ENCODE measurements at places on chromosomes 5 and 9.
A peak's percentile ranks its signal among the peaks of the same experiment; 100 is the strongest.

GRCh38 chr9:116605904-116606341 is 81.2 kb upstream of the TRIM32 start:
- peak; percentile 79 for DNase-seq

GRCh38 chr5:139699351-139699750 is 51.2 kb downstream of the CXXC5 start:
- DNase-seq, result no peak

- DNase-seq, result no peak
Observed at GRCh38 chr5:56326116-56326515, 93.0 kb upstream of the ANKRD55 start.

DNA sequence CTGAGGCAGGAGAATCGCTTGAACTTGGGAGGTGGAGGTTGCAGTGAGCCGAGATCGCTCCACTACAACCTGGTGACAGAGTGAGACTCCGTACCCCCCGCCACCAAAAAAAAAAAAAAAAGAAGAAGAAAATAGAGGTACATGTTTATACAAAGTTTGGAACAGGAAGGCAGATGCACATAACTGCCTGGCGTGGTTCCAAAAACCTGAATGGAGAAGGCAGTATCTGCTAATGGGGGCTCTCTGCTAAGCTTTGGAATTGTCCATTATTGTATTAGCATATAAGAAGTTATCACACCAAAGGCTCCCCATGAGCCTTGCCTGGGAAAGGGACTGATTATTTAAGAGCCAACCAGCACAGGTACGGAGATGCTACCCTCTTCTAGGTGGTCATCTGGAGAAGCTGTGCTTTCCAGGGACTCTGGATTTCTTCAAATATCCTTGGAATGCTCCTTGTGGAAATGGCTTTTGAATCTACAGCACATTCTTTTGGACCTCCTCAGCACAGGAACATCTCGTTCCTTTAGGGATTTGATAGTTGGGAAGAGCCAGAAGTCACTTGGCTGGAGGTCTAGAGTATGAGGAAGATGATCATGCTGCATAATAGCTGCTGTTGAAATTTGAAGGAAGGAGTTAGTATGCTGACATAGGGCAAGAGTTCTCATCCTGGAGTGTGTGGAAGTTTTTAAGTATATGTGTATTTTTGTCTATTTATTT is 42.5 kb upstream of the ABCA1 start:
- DNase-seq, result no peak

DNA sequence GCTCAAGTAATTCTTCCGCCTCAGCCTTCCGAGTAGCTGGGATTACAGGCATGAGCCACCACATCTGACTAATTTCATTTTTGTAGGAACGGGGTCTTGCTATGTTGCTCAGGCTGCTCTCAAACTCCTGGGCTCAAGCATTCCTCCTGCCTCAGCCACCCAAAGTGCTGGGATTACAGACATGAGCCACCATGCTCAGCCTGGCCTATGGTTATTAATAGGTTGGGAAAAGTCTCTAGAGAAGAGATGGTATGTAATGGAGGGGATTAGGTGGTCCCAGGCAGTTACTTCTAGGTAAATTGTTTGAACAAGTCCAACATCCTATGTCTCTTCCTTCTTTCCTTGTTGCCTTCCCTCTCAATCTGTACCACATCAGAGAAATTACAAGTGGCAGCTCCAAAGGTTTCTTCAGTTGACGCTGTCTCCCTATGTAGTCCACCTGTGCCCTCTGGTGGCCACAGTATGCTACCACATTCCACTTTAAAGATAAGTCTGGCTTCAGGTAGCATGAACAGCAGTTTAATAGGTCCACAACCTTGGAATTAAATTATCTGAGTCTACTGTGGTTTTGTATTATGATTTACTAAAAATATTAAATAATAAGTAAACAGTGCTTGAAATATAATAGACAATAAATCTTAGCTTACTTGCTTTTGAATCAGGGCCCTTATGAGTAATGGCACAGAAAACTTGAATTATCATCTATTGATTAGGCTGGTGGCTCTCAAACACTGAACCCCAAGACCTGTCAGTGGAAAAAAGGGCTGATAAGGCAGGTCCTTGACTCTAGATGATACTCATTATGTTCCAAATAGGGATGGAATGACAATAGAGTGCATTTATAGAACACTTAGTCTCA is 9.7 kb downstream of the TIGD6 start:
- DNase-seq, result peak; percentile 62

DNA sequence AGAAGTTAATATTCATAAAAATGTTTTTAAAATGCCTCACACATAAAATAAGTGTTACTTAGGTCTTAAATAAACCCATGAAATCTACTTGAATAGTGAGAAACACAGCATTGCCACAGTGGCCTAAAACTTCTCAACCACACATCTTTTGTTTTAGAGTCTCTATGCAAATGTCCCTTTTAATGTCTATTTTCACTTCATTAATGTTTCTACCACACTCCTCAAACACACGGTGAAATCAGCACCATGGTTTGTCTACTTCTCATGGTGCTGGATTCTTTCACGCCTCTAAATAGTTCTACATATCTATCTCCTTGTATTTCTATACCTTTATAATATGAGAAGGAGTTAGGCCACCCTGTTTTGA is 111.2 kb downstream of the EDIL3 start:
- no peak for DNase-seq

DNA sequence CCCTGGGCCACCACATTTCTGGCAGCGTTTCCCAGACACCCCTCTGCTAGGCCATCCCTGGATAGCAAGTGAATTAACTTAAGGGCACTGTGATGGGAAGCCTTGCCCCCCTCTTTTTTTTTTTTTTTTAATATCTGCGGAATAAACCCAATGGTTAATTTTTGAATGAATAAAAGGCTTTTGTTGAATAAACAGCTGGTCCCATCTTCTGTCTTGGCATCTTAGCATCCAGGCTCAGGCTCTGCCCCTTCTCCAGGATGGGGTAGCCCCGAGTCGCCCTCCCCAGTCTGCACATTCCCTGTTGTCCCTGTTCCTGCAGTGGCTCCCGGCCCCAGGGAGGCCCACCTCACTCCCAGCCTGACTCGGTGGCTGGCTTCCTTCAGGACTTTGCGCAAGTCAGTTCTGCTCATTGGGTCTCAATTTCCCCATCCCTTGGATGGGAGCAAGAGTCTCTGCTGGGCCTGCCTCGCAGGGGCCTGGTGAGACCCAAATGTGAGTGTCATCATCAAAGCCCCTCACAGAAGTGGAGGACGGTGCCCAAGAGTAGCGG is 29.0 kb upstream of the HMCN2 start:
- DNase-seq, result no peak

DNA sequence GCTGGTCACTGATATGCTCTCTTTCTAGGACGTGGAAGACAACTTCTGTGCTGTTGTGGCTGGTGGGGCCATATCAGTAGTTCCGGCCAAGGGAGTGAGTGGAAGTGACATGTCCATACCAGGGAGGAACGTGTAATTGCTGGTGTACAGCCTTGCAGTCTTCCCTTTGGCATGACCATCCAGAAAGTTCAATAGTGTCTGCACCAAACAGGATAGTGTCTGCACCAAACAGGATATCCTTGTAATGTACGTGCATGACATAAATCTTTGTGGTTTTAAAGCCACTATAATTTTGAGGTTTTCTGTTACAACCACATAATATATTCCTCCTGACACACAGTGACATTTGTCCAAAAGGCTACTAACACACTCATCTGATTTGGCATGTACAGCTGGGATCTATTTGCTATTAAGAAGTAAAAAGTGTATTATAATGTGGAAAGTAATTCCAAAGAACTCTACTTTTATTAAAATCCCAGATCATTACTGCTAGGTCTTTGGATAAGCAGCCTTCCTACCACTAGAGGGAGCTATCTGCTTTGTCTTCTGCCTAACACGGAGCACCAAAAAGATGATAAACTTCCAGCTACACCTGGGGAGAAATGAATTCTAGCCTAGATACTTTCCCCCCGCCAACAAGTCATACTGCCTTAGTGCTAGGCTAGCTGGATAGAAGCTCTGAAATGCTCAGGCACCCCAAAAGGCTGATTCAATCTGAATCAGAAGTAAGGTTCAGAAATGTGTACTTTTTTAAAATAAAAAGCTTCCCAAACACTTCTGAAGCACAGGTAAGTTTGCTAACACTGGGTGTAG is 52.7 kb downstream of the RNF145 start:
- peak; percentile 53 for DNase-seq

DNA sequence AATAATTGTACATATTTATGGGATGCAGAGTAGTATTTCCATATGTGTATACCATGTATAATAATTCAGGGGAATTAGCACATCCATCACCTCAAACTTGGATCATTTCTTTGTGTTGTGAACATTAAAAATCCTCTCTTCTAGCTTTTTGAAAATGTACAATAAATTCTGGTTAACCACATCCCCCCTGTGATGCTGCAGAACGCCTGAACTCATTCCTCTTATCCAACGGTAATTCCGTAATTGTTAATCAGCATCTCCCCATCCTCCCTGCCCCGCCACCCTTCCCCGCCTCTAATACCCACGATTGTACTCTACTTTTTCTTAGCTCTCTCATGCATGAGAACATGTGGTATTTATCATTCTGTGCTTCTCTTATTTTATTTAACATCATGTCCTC is 127.7 kb upstream of the ANKRD55 start:
- no peak for DNase-seq

- no peak for DNase-seq
Observed at GRCh38 chr5:133907075-133907474, 61.4 kb downstream of the C5orf15 start.

GRCh38 chr9:119332522-119332921 is 36.7 kb downstream of the BRINP1 start:
- DNase-seq, result no peak

- no peak for DNase-seq
Observed at GRCh38 chr9:99150451-99151171, 45.7 kb downstream of the TGFBR1 start.

DNA sequence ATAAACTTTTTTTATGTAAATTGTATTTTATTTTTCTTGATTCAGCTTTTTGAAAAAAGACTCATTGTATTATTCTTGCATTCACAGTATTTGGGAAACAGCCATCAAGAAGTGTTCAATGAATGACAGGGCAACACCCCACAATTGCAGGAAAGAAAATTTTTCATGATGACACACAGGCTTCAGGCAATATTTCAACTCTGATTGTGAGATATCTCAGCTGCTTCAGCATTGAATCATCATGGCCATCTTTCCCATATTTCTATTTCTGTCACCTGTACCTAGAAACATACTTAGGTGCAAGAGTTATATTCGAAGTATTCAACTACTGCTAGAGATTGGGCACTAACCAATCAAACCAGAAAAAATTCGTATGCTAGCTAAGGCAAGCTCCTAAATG is 446.0 kb downstream of the ISL1 start:
- no peak for DNase-seq
